Brain (organoid and tissue), 16 donors: ENCODE measurements at places on chromosomes 16 and 17.

- no peak for DNase-seq
These were observed 19.3 kb upstream of the MNT start for GRCh38 chr17:2420176-2420575.

DNA sequence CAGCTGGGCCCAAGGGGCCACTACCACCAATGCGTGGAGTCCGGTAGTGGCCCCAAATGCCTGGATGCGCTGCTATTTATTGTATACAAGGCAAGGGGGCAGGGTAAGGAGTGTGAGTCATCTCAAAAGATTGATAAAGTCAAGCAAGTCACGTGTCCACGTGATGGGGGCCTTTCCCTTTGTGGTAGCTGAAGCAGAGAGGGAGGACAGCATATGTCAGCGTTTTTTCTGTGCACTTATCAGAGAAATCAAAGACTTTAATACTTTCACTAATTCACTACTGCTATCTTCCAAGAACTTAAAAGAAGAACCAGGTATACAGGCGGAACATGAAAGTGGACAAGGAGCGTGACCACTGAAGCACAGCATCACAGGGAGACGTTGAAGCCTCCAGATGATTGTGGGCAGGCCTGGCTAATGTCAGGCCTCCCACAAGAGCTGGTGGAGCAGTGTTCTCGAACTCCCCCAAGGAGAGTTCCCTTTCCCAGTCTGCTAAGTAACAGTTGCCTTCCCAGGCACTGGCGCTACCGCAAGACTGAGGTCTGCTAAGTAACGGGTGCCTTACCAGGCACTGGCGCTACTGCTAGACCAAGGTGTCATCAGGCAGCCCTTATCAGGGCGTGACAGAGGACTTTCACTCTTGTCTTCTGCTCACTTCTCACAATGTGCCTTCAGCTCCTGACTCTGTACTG, 10.8 kb upstream of the ASB16 start:
- no peak for DNase-seq

- DNase-seq = no peak
These were observed 158 bp downstream of the ALYREF start for GRCh38 chr17:81891303-81891552.

DNA sequence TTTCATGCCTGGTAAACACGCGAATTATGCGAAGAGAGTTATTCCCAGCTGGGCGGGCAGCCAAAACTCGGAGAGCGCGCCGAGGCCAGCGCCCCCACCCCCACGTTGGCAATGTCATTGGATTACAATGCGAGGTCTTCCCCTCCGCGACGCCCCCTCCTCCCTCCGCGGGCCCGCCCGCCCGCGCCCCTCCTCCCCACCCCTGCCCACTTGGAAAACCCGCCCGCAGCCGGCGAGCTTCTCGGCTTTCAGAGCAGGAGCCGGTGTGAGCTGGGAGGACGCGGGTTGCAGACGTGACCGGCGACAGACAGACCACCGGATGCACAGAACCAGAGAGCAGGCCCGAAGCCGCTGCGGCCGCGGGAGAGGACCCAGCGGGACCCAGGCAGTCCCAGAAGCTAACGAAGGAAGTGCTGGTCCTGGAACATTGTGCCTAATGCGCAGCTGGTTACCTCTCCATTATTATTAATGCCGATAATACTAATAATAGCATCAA, 4.0 kb downstream of the NOG start:
- peak; percentile 65 for DNase-seq

- DNase-seq = no peak
These were observed 12.8 kb downstream of the CPD start for GRCh38 chr17:30391534-30391933.

GRCh38 chr16:72357910-72358309, 186.0 kb upstream of the PMFBP1 start:
- DNase-seq = no peak

DNA sequence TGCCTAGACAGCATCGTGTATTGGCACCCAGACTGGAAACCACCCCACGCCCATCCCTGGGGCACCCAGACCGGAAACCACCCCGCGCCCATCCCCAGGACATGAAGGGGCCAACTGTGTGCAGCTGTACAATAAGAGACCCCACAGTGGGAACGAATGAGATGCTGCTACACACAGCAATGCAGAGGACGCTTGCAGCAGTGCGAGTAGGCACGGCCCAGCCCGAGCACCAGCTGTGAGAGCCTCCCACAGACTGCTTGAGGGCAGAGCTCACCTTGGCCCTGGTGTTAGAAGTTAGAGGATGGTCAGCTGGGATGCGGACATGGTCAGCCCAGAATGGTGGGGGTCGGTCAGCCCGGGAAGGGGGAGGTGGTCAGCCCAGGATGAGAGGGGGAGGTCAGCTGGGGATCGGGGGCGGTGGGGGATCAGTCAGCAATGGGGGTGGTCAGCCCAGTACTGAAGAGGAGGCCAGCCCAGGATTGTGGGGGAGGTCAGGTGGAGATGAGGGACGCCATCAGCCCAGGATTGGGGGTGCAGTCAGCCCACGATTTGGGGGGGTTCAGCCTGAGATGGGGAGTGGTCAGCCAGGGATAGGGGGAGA, 340.0 kb downstream of the C16orf95 start:
- no peak for DNase-seq

DNA sequence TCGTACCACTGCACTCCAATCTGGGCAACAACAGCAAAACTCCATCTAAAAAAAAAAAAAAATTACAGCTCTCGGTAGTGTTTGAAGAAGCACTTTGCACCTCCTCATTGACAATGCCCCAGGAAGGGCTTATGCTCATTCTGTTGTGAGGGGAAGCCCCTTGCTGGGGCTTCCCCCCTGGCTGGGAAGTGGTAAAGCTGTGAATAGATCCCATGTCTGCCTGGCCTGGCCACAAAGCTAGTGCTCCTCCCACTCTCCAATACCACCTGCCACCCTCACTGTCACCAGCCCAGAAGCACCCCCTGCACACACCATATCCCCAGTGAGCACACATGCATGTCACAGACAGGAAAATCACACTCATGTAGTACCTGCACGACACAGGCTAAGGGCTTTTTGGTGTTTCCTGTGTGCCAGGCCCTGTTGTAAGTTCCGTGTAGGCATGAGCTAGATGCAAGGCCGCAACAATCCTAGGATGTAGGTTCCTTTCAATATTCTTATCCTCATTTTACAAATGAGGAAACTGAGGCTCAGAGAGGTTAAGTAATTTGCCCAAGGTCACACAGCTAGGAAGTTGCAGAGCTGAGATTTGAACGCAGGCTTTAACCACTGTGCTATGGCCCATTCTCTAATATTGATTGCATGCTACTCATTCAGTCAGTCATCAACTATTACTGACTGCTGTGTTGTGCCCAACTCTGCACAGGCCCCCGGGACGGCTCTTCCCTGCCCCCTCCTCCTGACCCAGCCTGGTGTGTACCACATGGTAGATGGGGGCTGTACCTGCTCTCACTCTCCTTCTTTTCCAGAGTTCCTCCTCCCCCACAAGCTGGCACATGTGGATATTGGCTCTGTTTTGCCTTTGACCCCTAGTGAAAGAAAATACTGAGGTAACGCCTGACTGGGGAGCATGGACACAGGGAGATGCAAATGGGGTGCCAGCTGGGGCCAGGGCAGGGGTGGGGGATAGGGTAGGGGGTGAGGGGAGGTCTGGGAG, 11.9 kb upstream of the COL1A1 start:
- DNase-seq = no peak

DNA sequence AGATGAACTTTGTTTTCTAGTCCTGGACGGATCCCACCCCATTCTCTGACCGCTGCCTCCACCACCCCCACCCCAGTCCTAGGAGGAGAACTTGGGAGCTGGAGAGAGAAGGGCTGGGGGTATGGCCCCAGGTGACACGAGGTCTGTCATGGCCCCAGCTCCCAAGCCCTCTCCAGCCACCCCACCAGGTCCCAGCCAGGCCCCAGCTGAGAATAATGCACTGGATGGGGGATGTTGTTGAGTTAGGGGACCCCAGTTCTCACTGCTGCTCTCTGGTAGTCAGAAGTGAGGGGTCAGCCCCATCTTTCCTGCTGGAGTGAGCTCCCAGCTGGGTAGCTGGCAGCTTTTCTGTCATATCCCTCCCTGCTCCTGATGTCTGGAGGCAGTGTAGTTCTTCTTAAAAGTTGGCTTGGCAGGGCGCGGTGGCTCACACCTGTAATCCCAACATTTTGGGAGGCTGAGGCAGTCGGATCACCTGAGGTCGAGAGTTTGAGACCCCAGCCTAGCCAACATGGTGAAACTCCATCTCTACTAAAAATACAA, 4.6 kb upstream of the COL1A1 start:
- DNase-seq = no peak

GRCh38 chr17:50816771-50817751, 18.3 kb upstream of the WFIKKN2 start:
- DNase-seq = no peak

- DNase-seq = no peak
These were observed at the start of gene FOXN1 for GRCh38 chr17:28505986-28506665. Gene FOXN1, plus strand, starts transcription at chr17:28506348. Its CDS starts 17,622 bp downstream, at chr17:28523970.

DNA sequence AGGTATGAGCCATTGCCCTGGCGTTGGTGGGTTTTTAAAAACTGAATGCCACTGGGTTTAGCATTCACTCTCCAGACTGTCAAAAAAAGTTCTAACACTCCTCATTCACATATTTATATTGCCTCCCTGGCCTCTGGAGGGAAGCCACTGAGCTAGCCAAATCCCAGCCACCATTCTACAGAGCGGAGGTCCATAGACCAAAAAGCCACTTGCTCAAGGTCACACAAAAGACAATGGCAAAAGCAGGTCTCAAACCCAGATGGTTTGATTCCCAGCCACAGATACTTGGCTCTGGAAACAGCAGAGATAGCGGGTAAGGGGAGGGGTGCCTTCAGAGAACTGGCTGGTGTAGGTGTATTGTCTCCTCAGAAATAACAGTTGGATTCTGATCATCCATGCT, 18.0 kb upstream of the CDIPT start:
- no peak for DNase-seq

DNA sequence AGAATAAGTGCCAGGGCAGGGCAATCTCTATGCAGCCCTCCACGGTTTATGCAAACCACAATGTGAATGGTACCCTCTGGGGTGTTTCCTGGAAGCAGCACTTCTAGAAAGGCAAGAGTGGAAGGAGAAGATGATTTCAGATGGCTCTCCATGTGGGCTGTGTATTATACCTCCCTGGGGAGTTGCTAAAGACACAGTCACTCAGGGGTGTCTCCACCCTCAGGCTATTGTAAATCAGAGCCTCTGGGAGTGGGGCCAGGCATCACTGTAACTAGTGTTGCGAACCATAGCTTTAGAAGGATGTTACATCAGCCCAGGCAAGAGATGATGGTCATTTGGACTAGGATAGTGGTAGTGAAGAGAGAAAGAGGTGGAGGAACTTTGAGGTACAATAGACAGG, 83.3 kb upstream of the ZKSCAN2 start:
- DNase-seq = no peak

DNA sequence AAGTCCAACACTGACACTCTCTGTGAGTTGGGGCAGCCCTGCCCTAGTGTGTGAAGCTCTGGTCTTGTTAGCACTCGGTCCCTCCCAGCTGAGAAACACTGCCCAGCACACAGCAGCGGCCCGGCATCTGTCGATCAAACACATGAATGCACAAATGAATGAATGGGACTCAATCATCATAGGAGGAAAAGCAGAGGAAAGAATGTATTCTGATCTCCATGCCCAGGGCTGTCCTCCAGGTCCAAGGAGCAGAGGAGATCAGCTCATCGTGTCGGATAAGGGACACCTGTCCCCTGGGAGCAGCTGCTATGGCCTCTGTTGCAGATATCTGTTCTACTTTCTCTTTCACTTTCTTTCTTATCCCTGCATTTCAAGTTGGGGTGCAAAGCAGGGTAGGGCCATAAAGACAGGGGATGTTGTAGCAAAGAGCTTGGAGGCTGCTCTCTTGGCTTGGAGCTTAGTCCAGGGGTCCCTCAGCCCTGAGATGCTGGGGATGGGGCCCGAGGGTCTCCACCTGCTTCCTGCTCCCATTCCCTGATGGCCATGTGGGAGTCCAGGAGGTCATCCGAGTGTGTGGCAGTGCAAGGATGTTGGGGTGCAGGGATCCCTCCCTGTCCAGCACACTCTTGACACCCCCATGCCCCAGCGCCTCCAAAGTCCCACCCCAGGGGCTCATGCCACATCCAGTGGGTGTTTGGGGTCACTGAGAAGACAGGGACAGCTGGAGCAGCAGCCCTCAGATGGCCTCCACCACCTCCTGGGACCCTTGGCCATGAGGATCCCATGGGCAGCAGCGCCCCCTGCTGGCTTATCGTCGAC, 88.2 kb downstream of the IRF8 start:
- no peak for DNase-seq

DNA sequence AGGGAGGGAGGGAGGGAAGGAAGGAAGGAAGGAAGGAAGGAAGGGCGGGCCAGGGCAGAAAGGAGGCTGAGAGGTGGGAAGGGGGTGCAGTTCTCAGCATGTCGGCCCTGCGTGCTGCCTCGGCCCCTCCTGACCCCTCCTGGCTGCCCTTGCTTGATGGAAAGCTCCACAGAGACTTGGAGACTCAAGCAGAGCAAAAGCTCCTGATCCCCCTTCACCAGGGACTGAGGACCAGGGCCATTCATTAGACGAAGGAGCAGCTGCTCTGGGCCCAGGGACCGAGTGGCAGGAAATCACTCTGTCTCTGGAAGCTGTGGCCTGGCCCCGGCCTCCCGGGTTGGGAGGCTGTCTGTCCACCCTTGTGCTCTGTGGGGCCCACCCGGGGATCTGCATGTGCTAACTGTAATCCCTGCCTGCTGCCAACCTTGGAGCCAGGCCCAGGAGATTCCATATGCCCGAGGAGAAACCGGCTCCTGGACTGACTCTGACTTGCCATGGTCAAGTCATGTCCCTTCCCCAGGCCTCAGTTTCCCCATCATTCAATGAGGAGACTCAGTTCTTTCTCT, 27.4 kb upstream of the C1QL1 start:
- DNase-seq = no peak

- no peak for DNase-seq
These were observed 11.8 kb upstream of the CIBAR2 start for GRCh38 chr16:85123891-85124635.

GRCh38 chr17:74202938-74203337, 540 bp upstream of the RPL38 start:
- no peak for DNase-seq

- no peak for DNase-seq
These were observed 47.2 kb downstream of the ANKRD11 start for GRCh38 chr16:89442990-89443726.

DNA sequence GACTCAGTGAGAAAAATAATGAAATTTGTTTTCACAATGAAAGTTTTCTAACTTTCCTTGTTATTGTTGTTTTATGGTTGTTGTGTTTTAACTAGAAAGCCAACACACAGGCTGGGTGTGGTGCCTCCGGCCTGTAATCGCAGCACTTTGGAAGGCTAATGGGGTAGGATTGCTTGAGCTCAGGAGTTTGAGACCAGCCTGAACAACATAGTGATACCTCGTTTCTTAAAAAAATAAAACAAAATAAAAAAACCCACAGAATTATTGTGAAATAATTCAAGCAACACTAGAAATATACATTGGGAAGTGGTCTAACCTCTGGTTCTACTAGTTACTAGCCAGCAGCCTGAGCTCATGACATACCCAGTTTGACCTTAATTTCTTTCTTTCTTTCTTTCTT, 630 bp downstream of the MILR1 start:
- DNase-seq = no peak
